Suppressor macrophage (primary cell): ENCODE measurements at places on chromosomes 2 and 18.

DNA sequence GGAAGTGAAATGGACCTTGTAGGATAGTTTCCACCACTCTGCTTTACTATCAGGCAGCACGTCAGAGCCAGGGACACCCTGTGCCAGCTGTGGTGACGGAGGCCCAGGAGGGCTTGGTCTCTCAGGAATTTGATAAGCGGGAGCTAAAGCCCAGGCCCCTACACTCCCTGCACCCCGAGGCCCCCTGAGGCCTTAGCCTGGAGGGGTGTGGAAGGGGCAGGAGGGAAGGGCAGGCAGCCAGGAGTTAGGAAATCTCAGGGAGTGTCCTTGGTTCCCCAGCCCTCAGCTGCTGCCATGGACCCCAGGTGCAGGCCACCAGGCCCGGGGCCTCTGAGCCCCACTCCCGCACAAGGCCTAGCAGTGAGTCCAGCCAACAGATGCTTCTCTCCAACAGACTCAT lies 38.2 kb downstream of the PDIA6 start:
- DNase-seq = no peak

DNA sequence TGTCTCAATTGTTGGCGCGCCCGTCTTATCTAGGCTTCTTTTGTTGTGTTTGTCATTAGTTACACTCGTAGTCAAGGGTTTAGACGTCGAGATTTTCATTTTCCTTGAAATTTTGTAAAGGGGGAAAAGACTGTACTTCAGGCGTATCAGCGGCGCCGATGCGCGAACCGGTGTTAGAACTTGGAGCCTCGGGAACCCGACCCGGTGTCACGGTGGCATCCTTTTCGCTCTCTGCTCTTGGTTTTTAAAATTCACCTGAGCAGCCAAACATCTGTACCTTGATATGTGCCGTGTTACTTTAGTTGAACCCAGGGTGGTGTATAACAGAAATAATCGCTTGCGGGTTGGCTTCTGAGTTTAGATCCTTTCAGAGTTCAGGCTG lies 643 bp downstream of the RMC1 start:
- DNase-seq = no peak

DNA sequence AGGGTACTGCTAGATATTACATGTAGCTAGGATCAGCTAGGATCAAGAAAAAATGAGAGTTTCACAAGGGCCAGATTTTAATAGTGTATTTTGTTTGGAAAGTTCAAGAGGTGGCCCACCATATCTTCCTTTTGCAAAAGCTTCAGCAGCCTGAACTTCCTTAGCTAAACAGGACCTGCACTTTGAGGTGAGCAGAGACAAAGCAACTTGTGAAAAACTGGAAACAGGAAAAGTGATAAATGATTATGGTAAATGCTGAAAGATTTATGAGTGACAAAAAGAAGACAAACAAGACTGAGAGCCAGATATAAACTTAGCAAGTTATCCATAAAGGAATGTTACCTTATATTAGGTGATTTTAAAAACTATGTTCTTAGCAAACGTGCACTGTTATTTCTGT lies 123.6 kb downstream of the ZNF521 start:
- DNase-seq = no peak

GRCh38 chr2:8371653-8372052 lies 310.2 kb upstream of the ID2 start:
- DNase-seq = no peak

GRCh38 chr2:109538546-109538945 lies 75.2 kb downstream of the SEPTIN10 start:
- no peak for DNase-seq

GRCh38 chr2:105536175-105536574 lies 137.3 kb upstream of the FHL2 start:
- no peak for DNase-seq

- no peak for DNase-seq
Observed at GRCh38 chr2:148615381-148615841, 29.1 kb upstream of the EPC2 start.

GRCh38 chr2:239927424-239927981 lies 97.6 kb downstream of the NDUFA10 start:
- peak; percentile 66 for DNase-seq

GRCh38 chr18:23314672-23315071 lies 138.4 kb upstream of the RIOK3 start:
- DNase-seq = no peak

DNA sequence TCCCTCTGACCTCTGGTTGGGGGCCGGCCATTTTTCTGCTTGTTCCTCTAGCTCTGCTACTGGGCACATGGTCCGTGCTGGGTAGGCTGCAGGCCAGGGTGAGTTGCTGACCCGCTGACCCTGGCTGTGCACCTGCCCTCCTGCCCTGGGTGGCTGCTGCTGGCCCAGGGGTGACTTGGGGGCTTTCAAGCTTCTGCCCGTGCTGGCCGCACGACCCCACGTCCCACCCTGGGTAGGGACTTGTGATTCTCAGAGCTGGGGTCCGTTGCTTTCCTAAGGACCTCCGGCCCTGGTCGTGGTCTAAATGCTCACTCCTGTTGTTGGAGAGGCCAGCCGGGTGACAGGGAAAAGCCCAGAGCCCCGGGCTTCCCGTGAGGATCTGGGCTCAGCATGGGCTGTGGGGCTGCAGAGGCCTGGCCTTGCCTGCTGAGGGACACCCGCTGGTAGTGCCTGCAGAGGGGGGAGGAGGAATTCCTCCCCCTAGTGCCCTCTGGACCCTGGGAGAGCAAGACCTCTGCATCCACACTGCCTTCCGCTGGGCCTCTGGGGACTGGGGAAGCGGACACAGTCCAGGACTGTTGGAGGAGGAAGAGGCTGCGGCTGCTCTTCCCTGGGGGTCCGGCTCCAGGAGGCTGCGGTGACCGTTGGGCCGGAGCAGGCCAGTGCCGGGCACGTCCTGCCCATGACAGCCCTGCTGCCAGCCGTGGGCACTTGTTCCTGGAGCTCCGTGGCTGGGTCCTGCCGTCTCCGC lies 6.3 kb upstream of the GAL3ST2 start:
- DNase-seq = no peak

- no peak for DNase-seq
Observed at GRCh38 chr2:48934807-48935206, 179.3 kb upstream of the LHCGR start.

- DNase-seq = no peak
Observed at GRCh38 chr2:12702168-12703121, 14.3 kb upstream of the TRIB2 start.

DNA sequence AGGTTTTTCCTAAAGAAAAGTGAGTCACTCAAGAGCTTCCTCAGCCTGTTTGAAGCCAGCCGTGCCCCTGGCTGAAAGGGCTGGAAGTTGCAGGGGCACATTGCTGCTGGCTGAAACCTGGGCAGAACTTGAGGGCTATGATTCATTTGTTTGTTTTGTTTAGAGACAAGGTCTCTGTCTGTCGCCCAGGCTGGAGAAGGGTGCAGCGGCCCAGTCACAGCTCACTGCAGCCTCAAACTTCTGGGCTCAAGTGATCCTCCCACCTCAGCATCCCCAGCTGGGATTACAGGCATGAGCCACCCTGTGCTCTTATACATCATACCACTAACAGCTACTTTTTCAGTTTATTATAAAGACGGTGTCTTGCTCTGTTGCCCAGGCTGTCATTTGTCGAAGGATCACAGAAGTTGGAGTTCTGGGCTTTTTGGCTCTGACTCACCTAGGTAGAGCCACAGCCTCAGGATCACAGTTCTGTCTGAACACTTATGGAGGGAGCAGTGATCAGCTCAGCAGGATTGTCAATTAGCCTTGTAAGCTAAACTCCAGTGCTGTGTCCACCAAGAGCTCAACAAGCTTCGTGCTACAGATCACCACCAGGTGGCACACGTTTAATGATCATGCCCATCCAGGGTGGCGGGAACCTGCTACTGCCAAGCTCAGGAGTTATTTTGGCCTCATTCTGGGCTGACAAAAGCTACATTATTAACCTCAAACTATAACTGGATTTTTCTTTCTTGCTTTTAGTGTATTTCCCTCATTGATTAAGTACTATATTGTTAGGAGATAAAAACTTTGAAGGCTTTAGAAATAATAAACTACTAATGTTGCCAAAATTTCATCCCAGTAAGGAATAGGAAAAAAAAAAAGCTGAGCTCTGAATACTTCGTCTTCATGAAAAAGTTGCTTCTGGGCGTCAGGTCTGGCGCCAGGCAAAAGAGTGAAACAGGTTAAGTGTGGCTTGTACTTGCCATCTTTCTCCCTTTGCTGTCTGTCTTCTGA lies 57.9 kb downstream of the ARHGEF33 start:
- peak; percentile 80 for DNase-seq

DNA sequence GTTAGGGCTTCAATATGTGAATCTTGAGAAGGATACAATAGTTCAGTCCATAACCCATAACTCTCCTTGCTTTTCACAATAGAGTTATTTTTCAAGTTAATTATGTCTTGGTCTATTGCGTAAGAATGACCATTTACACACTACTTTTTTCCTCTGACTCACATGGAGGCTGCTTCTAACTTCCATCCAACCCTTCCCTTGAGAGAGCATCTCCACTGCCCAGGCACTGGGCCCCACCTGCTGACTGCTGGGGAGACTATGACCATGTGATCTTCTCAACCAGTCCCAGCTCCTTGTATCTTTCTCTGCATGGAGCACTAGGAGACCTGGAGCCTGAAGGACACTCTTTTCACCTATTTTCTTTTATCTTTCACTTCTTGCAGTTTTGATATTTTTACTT lies 251.5 kb downstream of the GPD2 start:
- no peak for DNase-seq

DNA sequence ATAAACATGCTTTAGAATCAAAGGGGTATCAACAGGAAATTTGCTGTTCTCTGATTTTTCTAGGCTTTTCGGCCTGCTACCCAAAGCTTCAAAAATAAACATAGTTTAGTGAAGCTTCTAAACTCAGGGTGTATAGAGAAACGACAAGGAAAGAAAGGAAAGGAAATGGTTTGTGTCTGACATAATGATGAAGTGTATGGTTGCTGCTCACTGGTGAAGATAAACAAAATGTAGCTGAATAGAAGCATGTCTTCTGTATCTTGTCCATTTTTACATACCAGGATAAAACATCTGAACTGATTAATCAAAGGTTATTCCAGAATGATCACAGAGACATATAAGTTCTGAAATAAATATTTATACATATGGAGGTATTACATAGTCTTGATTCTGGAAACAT lies 1324.6 kb upstream of the NRXN1 start:
- no peak for DNase-seq

GRCh38 chr2:166134252-166135151 lies 6.7 kb upstream of the SCN1A start:
- DNase-seq = no peak

GRCh38 chr2:237201461-237202287 lies 116.0 kb downstream of the COPS8 start:
- peak; percentile 83 for DNase-seq

DNA sequence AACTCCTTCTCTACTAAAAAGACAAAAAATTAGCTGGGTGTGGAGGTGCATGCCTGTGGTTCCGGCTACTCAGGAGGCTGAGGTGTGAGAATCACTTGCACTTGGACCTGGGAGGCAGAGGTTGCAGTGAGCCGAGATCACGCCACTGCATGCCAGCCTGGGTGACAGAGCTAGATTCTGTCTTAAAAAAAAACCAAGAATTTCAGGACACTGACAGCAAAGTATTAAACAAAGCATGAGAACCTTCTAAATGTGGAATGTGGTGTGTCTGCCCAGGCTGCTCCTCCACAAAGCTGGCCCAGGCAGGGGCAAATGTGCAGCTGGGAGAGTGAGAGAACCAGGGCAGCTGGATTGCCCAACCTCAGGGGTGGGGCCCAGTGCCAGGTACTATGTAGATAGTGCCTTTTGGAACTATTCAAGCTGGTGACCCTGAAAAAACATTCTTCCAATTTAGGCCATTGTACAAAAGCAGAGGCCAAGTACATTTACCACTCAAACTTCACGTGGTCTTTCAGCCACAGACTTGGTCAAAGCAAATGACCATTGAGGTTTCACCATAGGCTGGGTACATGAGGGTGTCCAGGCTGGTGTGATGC lies 6.7 kb upstream of the UGT1A5 start:
- no peak for DNase-seq

- DNase-seq = no peak
Observed at GRCh38 chr2:187232749-187233148, 215.3 kb downstream of the CALCRL start.

GRCh38 chr2:126244937-126245336 lies 411.0 kb upstream of the GYPC start:
- DNase-seq = peak; percentile 75

DNA sequence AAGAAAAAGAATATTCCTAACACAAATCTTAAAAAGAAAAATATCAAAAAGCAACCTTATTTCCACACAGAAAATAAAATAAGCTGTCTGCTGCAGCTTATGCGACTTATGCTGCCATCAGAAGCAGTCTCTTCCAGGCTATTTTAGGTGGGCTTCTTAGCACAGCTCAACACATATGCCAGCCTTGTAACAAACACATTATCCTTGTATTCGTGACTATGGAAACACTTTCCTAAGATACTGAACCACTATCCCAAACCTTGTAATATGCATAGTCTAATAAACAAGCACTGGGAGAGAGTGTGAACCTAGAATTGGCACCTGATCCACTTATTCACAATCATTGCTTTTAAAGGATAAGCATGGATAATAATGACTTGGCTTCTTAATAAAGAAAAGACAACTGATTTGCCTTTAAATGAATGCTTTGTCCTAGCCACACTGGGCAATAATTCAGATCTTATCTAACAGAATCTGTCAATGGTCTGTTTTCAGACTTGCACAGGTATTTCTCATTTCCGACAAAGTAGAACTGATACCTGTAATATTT lies 40.0 kb upstream of the RNU4ATAC start:
- DNase-seq = no peak

GRCh38 chr18:57797209-57797651 lies 5.9 kb downstream of the ATP8B1 start:
- no peak for DNase-seq

DNA sequence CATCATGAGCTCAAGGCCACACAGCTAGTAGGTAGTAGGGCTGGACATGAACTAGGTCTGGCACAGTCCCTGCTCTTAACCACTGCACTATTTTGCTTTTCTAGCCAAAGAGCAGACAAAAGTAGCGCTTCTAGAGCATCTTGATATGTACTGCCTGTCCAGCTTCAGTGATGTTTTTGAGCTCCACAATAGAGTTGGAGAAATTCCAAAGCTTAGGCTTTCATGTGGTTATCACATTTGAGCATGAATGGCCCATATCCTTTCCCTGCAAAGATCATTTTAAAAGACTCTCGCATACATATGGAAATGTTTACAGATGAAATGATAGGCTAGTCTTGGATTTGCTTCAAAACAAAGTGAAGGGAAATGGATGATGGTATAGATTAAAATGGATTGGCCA lies 128.7 kb downstream of the MAP3K20 start:
- DNase-seq = no peak

DNA sequence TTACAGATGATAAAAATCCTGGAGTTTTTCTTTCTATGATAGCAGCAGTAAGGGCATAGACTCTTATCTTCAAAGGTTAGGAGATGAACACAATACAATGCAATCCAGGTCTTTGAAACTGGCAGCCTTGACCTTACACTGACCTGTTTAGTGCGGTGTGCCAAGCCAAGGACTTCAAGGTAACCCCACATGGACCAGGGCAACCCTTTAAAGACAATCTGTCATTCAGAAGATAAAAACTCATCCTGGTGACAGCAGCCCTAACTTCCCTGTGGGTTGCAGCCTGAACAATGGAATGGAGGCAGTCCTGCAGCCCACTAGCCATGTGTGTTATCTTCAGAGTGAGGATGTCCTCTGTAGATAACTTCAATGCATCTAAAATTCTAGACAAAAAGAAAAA lies 78.1 kb downstream of the RTTN start:
- no peak for DNase-seq
